ENCODE measurements at places on chromosomes 12 and 14. TPM values are rescaled to one million over a fixed set of nuclear protein-coding genes. Genes with fewer than 3 reads are reported as not detected.
A peak's percentile ranks its signal among the peaks of the same experiment; 100 is the strongest.

GRCh38 chr12:54337280-54337842 is 12.4 kb downstream of the COPZ1 start:
- H3K4me3 ChIP-seq: no peak overlapping the region
- peaks cover 39% of the 10 kb centered on the region for H3K36me3 ChIP-seq
- H3K27me3 ChIP-seq: no peaks in the 10 kb centered on the region
- no peak overlapping the region for H3K27ac ChIP-seq

- no peak for DNase-seq
- H3K4me3 ChIP-seq: no peak overlapping the region
- peaks cover 57% of the 10 kb centered on the region for H3K27me3 ChIP-seq
Measured at GRCh38 chr14:46352844-46353243, 298.7 kb downstream of the RPL10L start.

Gene CCDC196
- not detected for total RNA-seq

GRCh38 chr14:71168564-71169427 is 261.5 kb downstream of the PCNX1 start:
- no peaks in the 10 kb centered on the region for H3K27me3 ChIP-seq
- DNase-seq: no peak
- no peak overlapping the region for H3K27ac ChIP-seq

Gene JDP2
- total RNA-seq: 45.3 TPM

DNA sequence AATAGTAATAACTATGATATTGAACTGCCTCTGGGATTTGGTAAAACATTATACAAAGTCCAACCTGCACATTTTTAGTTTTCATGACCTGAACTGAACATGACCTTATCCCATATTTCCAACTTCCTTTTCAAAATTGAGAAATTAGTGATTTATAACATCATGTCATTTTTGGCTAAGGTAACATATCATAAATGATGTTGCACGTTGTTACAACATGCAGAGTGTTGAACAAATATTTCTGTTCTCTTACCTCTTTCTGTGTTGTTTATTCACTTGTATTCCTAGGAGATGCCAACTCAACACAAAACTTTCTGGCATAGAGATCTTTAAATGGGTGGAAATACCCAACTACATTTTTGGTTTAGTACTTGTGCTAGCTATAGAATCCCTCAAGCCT is 496.0 kb downstream of the SLC6A15 start:
- no peak for DNase-seq
- peaks cover 6% of the 10 kb centered on the region for H3K4me1 ChIP-seq
- H3K27ac ChIP-seq: peak overlapping the region; percentile 36
- H3K4me3 ChIP-seq: no peak overlapping the region
- no peaks in the 10 kb centered on the region for H3K27me3 ChIP-seq

DNA sequence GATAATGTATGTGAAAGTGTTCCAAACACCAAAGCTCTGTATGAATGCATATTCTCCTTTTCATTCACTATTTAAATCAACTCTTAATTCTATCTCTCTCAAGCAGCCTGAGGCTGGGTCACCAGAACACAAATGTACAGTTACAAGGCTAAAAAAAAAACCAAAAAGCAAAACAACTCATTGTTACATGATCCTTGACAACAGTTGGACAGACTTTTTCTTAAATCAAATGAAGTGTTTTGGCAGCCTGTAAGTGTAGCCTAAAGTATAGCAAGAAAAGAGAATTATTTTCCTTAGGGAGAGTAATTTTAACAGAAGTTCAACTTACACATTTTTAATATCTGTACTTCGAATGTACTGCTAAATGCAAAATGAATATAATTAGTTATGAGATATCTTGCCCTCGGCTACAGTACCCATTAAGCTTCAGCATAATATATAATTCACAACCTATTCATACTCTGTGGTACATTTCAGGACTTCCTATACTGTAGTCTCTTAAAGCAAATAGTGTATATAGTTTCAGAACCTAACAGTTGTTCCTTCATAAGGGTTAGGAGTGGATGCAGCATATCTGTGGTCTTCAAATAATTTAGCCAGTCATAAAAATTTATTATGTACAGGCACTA is 214.0 kb upstream of the BTG1 start:
- DNase-seq: no peak
- no peaks in the 10 kb centered on the region for H3K36me3 ChIP-seq
- H3K27me3 ChIP-seq: no peaks in the 10 kb centered on the region
- no peak overlapping the region for H3K4me3 ChIP-seq

DNA sequence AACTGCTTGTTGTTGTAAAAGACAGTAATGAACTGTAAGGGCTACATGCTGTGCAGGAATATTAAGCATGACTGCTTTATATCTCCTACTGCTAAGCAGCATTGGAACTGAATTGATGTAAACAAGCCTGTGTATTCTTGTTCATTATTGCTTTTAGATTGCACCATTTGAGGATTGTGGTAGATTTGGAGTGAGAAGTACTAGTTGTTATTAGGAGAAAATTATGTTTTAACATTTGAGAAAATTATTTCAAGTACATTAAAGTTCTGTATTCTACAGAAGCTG is 212.7 kb downstream of the ERC1 start:
- no peaks in the 10 kb centered on the region for H3K27me3 ChIP-seq
- no peaks in the 10 kb centered on the region for H3K4me1 ChIP-seq
- H3K36me3 ChIP-seq: peaks cover 7% of the 10 kb centered on the region

Gene BCAT1
- 0.12 TPM for total RNA-seq

- no peak overlapping the region for H3K27ac ChIP-seq
- H3K36me3 ChIP-seq: no peaks in the 10 kb centered on the region
- H3K27me3 ChIP-seq: no peaks in the 10 kb centered on the region
- H3K4me1 ChIP-seq: no peaks in the 10 kb centered on the region
- no peak for DNase-seq
Measured at GRCh38 chr12:129075460-129076208, 222.4 kb downstream of the GLT1D1 start.

Gene FOXN4
- total RNA-seq: not detected

DNA sequence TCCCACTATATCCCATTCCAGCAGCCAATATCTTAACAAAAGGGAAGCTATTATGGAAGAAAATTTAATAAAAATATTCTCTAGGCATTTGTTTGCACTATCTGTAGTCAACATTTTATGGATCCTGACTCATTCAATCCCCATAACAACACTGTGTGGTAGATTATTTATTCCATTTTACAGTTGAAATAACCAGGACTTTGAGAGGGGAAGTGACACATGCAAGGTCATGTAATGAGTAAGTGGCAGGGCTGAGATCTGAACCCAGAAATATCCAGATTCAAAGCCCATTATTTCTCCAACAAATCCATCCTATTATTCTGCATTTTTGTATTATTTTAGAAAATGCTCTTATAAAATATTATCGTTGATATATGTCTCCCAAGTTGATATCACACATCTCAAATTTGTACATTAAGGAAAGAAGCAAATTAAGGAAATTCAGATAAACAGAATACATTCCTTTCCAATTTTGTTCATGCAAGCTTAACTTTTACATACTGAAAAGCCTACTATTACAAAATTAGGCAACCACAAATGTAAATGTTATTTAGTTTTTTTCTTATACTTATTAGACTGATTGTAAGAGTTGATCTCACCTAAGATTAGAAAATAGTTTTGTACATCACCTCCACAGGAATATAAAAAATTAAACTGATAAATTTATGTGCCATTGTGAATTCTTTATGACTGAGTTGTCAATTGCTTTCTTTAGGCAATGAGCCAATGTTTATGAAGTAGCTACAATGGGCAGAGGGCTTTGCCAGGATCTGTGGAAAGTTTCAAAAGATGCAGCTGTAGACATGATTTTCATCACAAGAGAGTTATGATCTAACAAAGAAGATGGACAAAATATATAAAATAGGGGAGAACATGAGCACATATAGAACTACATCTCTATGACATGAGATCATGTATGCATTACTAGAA is 55.1 kb upstream of the E2F7 start:
- peak; percentile 71 for DNase-seq
- no peaks in the 10 kb centered on the region for H3K36me3 ChIP-seq

DNA sequence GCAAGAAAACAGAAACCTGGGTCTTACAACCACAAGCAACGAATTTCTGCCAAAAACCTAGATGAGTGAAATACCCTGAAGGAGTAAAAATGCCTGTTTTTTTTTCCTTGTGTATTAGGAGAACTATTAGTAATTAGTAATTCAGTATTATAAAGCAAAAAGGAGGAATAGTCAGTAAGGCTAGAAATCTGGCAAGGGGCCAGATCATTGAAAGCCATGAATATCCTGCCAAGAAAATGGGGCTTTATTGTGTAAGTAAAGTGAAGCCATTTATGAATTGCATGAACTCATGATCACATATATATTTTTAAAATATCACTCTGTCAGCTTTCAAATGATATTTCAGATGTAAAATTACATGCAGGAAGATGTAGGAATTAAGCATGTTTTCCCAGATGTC is 57.9 kb downstream of the TXNDC16 start:
- H3K4me3 ChIP-seq: no peak overlapping the region
- peaks cover 6% of the 10 kb centered on the region for H3K4me1 ChIP-seq
- no peak overlapping the region for H3K27ac ChIP-seq
- peak; percentile 35 for DNase-seq

DNA sequence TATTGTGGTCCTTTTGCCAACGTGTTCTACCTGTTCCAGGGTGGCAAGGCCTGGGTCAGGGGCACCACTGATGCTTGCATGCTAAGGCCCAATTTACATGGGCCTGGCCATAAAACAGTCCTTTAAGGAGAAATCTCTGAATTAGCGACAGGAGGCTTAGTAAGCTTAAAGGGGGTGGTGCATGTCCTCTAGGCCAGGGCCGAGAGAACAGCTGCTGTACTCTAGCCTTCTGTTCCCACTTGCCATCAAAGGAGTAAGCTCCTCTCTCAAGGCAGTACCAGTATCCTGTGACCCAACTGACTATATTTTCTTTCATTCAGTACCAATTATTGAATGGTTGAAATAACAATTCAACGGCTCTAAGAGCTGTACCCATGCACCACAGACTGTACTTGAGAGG is 67.7 kb upstream of the ZDHHC17 start:
- H3K27me3 ChIP-seq: no peaks in the 10 kb centered on the region
- H3K27ac ChIP-seq: no peak overlapping the region
- no peak for DNase-seq
- no peaks in the 10 kb centered on the region for H3K4me1 ChIP-seq
- no peak overlapping the region for H3K4me3 ChIP-seq
- no peaks in the 10 kb centered on the region for H3K36me3 ChIP-seq

Gene NAB2
- 25.8 TPM for total RNA-seq

Gene PSMA3
- 239 TPM for total RNA-seq

DNA sequence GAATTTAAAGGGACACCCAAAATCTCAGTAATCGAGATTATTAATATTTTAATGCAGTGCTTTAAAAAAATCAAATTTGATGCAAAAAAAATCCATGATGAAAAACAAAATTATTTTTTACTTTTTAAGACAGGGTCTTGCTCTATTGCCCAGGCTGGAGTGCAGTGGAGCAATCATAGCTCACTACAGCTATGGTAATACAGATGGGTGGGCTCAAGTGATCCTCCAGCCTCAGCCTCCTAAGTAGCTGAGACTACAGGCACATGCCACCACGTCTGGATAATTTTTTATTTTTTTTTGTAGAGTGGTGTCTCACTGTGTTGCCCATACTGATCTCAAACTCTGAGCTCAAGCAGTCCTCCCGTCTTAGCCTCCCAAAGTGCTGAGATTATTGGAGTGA is 62.9 kb downstream of the TRAF3 start:
- no peak overlapping the region for H3K27ac ChIP-seq
- H3K4me1 ChIP-seq: peaks cover 5% of the 10 kb centered on the region
- H3K27me3 ChIP-seq: no peaks in the 10 kb centered on the region
- H3K4me3 ChIP-seq: no peak overlapping the region
- H3K36me3 ChIP-seq: peaks cover 11% of the 10 kb centered on the region

Gene RFLNA
- not detected for total RNA-seq

GRCh38 chr14:102077382-102077709 is 9.5 kb downstream of the HSP90AA1 start:
- no peak for DNase-seq
- peaks cover 47% of the 10 kb centered on the region for H3K36me3 ChIP-seq
- no peak overlapping the region for H3K4me3 ChIP-seq
- H3K27ac ChIP-seq: no peak overlapping the region
- no peaks in the 10 kb centered on the region for H3K4me1 ChIP-seq
- no peaks in the 10 kb centered on the region for H3K27me3 ChIP-seq

DNA sequence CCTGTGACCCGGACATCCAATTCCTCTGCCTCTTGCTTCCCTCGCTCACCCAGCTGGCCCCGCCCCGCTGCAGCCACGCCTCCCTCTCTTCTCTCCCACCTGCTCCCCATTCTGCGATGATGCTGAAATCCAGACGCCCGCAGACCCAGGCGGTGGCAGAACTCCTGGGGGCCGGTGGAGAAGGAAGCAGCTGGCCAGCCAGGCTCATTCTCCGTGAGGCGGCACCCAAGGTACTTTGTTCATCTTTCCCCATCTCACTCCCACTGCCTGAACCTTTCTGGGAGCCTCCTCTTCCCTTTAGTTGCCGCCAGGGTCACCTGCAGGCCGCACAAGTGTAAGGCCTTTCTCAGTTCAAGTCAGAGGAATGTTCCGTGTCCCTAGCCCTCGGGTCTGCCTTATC is 35.7 kb downstream of the FOXN4 start:
- no peak overlapping the region for H3K27ac ChIP-seq
- H3K4me3 ChIP-seq: no peak overlapping the region
- H3K4me1 ChIP-seq: peaks cover 5% of the 10 kb centered on the region
- peaks cover 12% of the 10 kb centered on the region for H3K27me3 ChIP-seq

Gene MMP17
- total RNA-seq: 5.4 TPM

Gene SPIC
- not detected for total RNA-seq

DNA sequence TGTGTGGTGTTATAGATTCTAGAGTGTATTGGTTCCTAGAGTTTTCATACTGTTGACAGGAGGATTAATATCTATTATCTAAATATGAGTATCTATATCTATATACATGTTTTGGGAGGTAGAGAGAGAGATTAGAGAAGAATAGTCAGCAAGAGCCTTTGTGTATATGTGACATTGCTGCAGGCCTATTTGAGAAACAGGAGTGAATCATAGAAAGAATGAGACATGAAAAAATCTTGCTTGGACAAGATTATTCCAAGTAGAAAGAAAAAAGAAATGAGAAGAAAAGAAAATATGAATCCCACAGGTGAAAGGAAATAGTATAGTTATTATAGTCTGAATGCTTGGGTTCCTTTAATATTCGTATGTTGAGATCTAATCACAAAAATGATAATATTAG is 720.4 kb downstream of the RERGL start:
- no peak for DNase-seq
- no peaks in the 10 kb centered on the region for H3K27me3 ChIP-seq
- H3K27ac ChIP-seq: no peak overlapping the region
- H3K36me3 ChIP-seq: no peaks in the 10 kb centered on the region
- no peaks in the 10 kb centered on the region for H3K4me1 ChIP-seq
- H3K4me3 ChIP-seq: no peak overlapping the region

Gene NANOG
- not detected for total RNA-seq
